ENCODE measurements at places on chromosomes 3 and 15.
A peak's percentile ranks its signal among the peaks of the same experiment; 100 is the strongest.

- DNase-seq = no peak
Measured at GRCh38 chr15:61088675-61089074, 140.4 kb downstream of the RORA start.

GRCh38 chr15:82003916-82004315 is 41.9 kb downstream of the MEX3B start:
- DNase-seq = no peak

GRCh38 chr3:139522421-139522820 is 17.1 kb downstream of the RBP1 start:
- DNase-seq = no peak

DNA sequence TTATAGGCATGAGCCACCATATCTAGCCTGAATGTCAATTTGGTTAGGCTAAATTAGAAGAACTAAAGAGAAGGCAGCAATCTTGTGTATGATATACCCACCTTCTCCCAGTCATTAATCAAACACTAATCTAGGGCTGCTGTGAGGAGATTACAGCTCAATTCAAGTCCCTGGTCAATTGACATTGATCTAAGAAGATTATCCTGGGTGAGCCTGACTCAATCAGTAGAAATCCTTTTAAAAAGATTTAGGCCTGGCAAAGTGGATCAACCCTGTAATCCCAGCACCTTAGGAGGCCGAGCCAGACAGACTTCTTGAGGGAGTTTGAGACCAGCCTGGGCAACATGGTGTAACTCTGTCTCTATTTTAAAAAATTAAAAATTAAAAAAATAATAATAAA is 2.5 kb upstream of the DNAH12 start:
- DNase-seq = no peak

DNA sequence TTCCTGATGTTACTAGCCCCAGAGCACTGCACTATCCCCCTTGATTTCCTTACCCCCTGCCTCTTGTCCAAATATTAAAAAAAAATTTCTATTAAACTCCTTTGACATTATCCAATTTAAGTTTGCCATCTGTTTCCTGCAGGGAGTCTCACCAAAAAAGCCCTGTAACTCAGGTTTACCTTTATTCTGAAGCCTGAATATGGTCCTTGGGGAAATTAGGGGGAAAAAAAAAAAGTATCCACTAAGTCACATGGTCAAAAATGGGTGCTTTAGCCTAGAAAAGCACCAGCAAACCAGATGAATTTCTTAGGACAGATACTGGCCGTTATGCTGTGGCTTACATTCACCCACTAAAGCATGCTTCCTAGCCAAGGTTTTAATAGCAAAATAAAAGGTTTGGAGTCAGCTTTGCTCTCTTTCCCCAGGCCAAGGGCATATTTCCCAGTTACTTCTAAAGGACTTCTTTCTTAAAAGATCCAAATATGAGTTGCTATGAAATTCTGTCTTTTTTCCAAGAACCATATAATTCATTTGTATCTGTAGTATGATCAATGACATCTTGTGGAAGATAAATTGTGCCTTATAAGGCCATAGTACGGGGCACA is 394.9 kb downstream of the LSAMP start:
- DNase-seq = peak; percentile 81

GRCh38 chr3:48215019-48215418 is 8.3 kb upstream of the CAMP start:
- no peak for DNase-seq

GRCh38 chr3:194285024-194285849 is 65.9 kb downstream of the CPN2 start:
- DNase-seq = peak; percentile 60

DNA sequence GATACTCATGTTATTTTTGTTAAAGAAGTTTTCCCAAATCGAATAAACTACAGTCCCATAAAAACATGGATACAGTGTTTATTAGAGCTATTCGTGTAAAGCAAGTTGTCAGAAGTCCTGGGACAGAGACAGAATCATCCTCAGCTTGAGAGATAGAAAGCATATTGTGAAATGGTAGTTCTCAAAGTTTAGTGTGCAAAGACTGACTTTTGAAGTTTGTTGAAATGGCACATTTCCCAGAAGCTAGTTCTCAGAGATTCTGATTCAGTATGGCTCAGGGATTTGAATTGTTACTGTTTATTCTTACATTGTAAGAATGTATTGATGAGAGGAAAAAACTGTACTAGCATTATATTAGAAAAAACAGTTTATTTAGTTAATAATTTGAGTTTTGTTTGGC is 22.1 kb downstream of the GABRR3 start:
- peak; percentile 91 for DNase-seq
